ENCODE measurements at places on chromosomes 7 and 10. TPM values are rescaled to one million over a fixed set of nuclear protein-coding genes. Genes with fewer than 3 reads are reported as not detected.

GRCh38 chr7:13992596-13992964 lies 3.1 kb upstream of the ETV1 start:
- no peak for DNase-seq

DNA sequence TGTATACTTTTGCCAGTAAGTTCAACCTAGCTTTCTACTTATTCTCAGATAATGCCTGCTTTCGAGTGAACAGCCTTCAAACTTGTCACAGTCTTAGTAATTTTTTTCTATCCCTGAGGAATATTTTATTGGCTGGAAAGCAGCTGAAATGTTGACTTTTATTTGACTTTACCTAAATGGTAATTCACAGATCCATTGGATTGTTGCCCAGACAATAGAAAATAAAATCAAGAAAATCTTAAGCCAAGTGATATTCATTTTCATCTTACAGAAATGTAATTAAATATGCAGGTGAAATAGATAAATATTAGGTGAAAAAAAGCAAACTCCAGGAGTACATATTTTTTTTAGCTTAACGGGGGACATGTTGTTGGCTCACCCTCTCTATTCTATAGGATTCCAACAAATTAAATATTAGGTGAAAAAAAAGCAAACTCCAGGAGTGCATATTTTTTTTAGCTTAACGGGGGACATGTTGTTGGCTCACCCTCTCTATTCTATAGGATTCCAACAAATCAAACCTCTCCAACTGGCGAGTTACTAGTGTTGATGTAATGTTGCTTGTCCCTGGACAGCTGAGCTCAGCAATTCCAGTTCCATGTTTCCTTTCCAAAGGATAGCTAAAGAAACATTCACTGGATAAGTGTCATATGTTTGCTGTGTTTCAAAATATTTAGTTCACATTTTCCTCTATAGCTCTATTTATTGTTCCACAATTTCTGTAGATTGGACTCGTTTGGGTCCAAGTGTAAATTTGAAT lies 4.2 kb downstream of the TMEM26 start:
- no peak for DNase-seq

- DNase-seq, result no peak
These were observed 36.1 kb downstream of the LRRN3 start for GRCh38 chr7:111126987-111127386.

DNA sequence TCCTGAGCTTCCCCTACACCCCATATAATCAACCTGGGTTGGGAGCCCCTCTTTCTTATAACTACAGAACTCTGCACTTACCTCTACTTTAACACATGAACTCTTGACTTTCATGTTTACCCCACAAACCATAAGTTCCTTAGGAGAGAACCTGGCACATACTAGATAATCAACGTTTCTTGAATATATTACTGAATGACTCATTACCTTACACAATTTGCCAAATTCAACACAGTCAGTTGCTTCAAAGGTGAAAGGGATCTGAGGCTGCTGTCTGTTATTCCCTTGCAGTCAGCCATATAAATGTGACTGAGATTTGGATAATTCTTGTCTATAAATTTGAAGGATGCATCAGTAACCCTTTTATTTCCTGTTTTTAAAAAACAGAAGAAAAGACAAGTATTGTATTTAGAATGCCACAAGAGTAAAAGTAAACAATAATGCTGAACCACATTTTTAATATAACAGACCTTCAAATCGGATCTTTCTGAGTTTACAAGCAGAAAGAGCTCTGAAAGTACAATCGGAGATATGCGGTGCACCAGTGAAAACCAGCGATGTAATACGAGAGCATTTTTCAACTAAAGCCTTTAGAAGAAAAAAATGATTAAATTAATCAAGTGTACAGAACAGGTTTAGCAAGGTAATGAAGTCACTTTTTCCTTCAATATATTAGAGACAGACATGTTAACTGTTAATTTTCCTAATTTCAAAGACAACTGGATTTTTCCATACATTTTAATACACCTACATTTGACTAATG lies 29.5 kb upstream of the LRRC17 start:
- no peak for DNase-seq

- DNase-seq, result no peak
These were observed 17.5 kb downstream of the GBF1 start for GRCh38 chr10:102262744-102263370.

DNA sequence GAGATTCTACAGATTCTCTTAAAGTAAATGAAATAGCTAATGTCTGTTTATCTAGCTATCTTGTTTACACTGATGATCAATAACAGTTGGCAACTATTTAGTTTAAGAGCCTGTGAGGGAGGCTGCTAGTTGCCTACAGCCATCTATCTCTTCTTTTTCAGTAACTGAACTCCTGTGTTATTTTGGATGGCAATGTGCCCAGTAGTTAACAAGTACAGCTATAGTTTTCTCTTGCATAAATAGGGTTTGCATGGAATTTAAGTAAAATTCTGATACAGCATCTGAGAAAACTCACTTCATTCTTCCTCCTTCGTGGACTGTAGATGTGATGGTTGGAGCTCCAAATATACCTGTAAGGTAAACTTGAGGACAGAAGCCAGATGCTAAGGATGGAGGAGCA lies 219.5 kb upstream of the POT1 start:
- DNase-seq, result no peak

GRCh38 chr10:110676016-110676415 lies 31.9 kb downstream of the RBM20 start:
- no peak for DNase-seq

DNA sequence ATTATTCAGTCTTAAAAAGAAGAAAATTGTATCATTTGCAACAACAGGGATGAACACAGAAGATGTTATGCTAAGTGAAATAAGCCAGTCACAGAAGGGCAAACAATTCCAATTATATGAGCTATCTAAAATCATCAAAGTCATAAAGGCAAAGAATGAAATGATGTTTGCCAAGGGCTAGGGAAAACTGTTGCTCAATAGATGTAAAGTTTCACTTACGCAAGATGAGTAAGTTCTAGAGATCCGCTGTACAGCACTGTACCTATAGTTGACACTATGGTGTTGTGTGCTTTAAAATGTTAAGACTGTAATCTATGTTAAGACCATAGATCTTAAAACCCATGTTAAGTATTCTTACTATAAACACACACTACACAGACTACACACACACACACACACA lies 904.6 kb upstream of the LRRN3 start:
- DNase-seq, result no peak

GRCh38 chr7:4681218-4681851 lies 760 bp upstream of the FOXK1 start:
- no peak for DNase-seq

GRCh38 chr7:144854839-144855424 lies 19.1 kb upstream of the TPK1 start:
- DNase-seq, result no peak

- no peak for DNase-seq
These were observed 62.6 kb downstream of the IKZF1 start for GRCh38 chr7:50367100-50367499.

DNA sequence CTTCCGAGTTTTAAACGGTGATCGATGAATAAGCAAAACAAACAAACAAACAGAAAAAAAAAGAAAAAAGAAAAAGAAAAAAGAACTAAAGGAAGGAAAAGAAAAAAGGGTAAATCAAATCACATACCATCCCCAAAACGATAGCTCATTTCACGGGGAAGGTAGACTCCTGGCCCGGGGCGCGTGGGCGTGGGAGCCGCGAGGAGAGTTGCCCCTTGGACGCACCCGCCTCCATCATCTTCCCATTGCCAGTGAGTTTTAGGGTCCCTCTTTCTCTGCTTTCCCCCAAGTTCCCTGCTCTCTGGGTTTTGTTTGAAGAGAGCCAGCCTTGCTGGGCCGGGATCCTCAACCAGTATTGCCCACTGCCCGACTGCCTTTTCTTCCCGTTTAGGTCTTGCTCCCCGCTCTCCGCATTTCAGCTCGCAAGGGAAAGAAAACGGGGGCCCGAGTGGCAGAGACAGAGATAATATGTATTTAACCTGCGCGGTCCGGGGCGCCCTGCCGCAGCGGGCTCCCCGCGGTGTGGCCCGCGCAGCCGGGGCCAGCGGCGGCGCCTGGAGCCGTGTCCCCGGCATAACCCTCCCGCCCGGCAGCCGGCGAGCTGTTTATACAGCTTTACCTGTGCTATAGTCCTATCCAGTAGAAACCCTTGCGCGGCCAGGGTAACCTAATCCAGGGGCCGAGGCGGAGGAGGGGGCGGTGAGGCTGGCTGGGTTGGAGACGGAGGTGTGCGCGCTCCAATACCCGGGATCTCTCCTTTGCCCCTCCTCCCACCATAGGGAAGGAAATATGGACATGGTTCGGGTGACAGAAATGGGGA lies 5.2 kb upstream of the GATA3 start:
- no peak for DNase-seq

- no peak for DNase-seq
These were observed 524 bp upstream of the PRXL2A start for GRCh38 chr10:80407812-80408241.

DNA sequence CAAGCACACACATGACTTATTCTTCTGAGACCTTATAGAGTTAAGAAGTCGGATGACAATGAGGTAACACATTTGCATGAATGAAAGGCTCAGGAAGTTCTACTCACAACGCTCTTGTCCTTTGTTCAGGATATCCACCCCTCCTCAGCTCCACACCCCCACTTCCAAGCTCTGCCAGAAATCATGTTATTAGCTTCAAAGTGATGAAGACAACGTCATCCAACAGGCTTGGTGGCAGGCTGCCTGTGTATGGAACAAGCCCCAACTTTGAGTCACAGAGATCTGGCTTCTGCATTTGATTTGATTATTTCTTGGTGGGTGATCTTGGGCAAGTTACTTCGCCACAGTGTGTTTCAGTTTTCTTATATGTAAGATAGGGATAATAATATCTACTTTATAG lies 12.4 kb upstream of the BMPER start:
- no peak for DNase-seq

DNA sequence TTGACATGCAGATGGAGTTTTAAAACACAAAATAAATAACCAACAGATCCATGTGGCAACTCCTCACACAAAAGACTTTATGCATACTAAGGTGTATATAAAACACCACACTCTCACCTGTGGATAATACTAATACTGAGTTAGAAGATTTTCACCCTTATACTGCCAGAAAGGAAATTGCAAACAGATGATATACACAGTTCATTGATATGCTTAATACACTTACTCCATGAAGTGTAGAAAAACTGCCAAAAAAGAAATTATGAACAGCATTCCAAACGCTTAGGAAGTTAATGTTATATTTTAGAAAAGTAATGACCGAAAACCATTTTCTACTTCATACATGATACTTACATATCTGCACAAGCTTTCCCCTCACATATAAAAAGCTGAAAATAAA lies 17.6 kb upstream of the SNX13 start:
- DNase-seq, result no peak

GRCh38 chr10:113961182-113962031 lies 82.3 kb upstream of the ADRB1 start:
- DNase-seq, result no peak

GRCh38 chr10:43055217-43055616 lies 21.7 kb upstream of the RET start:
- no peak for DNase-seq

DNA sequence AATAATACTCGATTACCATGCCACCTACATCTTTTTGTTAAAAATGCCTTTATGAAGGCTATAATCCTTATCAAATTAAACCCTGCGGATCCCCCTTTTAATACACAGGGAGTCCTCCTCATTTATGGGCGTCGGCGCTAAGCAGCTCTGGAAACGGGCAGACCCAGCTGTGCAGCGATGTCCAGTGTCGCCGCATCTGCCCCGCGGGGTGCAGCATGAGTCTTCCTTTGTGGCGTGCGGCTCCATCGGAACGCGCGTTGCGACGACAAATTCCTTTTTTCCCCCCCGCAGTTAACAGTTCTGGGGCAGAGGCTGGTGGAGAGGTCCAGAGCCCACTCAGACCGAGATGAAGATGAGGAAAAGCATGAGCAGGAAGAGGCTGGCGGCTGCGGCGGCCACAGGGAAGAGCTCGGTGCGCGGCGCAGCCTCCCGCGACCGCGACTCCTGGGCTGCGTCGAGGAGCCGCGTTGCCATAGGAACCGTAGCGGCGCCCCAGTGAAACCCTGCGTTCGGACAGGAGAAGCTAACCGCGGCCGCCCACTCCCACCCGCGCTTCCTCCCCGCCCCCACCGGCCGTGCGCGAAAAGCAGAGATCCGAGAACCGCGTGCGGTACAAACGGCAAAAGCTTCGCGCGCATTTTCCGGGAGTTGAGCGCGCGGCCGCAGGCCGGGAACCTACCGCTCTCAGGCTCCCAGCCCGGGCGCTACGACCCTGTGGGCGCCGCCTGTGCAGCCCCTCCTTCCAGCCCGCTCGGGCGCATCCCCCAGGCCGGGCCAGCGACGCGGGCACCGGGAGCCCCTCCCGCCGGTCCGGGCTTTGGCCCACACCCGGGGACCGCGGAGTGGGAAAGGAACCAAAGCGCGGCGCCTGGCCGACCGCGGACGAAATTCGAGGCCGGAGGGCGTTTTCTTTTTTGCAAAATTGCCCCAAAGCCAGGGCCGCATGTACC lies 130.6 kb downstream of the SPAG6 start:
- no peak for DNase-seq

DNA sequence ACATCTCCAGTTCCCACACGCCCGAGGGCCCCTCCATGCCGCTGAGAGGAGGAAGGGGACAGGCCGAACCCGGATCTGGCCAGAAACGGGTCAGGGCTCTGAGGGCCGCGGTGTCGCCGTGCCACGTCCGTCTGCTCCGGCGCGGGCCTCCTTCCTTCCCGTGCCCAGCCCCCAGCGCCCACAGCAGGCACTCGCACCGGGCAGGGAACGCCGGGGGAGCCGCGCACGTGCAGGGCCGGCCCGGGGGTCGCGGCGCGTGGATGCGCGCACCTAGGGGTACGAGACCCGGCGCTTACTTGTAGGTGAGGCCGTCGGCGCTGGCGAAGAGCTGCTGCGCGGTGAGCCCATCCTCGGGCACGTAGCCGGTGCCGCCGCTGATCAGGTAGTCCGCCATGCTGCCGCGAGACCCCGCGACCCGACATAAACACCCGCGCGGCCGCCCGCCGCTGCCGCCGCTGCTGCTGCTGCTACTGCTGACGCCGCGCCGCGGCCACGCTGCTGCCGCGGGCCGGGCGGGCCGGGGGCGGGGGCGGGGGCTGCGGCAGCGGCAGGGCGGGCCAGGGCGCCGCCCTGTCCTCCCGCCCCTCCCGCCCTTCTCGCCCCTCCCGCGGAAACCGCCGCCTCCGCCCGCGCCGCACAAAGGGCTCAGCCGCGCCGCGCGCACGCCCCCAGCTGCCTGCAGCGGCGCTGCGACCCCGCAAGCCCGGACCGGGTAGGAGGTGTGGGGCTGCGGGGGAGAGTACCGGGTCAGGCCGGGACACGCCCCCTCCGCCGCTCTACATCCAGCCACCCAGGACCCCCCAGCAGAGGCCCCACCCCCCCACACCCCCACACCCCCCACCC lies 4.1 kb downstream of the IMPDH1 start:
- DNase-seq, result no peak

- no peak for DNase-seq
These were observed 8.1 kb upstream of the RABGEF1 start for GRCh38 chr7:66732439-66732838.

GRCh38 chr7:22202141-22202540 lies 154.8 kb downstream of the RAPGEF5 start:
- DNase-seq, result no peak

SPDYE1 gene
- not detected for total RNA-seq

CYP2C9 gene
- 3.7 TPM for total RNA-seq

CNPY1 gene
- not detected for total RNA-seq

CALML3 gene
- total RNA-seq, result 196 TPM

BEND7 gene
- total RNA-seq, result 2.0 TPM

PNLIPRP3 gene
- total RNA-seq, result 0.38 TPM

KIAA1217 gene
- total RNA-seq, result 65.6 TPM

NAMPT gene
- total RNA-seq, result 823 TPM

SHTN1 gene
- 12.5 TPM for total RNA-seq

LDB3 gene
- total RNA-seq, result 3.4 TPM

JMJD1C gene
- total RNA-seq, result 69.6 TPM

HTR7 gene
- total RNA-seq, result 0.53 TPM

GPR85 gene
- total RNA-seq, result 0.26 TPM

MEIG1 gene
- total RNA-seq, result not detected

NPTX2 gene
- total RNA-seq, result 2.7 TPM

CLRN3 gene
- not detected for total RNA-seq

All from esophagus squamous epithelium (tissue), 5 donors.